ENCODE measurements at places on chromosomes 11 and 22.

DNA sequence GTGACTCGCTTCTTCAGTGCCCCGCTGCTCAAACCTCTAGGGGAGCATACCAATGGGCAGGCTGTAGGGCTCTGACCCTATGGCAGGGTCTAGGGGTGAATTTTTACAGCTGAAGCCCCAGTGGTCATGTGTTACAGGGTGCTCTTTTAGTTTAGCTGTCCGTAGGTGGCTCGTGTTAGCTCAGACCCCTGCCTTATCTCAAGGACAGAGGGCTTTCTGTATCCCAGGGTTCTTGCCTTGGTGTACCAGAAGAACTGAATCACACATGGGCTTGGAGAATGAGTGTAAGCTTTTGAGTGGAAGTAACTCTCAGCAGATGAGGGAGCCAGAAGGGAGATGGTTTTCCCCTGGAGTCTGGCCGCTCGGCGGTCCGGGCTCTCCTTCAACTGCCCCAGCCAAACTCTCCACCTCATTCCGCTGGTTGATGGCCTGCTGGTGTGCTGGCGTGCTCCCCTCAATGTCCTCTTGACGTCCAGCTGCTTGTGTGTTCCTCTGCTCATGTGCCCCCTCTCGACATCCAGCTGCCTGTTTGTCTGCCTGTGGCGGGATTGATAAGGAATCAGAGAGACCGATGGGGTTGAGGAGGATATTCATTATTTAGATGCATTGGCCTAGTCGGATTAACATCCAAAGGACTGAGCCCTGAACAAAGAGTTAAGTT is 37.5 kb downstream of the BIRC2 start:
- DNase-seq = no peak

- no peak for DNase-seq
These were observed 36.7 kb downstream of the DRG1 start for GRCh38 chr22:31436132-31436531.

DNA sequence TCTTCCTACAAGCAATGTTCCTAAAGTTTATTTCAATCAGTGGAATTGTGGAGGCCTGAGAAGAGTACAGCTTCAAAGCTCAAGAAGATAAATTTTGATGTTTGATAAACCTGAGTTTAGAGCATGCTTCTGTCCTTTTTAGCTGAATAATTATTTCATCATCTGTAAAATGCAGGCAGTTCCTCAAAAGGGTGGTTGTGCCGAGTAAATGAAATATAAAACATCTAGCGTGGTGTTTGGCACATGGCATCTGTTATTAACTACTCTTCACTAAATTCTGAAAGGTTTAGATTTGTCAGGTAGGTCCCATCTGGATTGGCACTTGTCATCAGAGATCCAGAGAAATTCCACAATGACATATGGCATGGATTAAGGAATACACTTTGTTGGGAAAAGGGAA is 155.1 kb downstream of the DDX10 start:
- no peak for DNase-seq

DNA sequence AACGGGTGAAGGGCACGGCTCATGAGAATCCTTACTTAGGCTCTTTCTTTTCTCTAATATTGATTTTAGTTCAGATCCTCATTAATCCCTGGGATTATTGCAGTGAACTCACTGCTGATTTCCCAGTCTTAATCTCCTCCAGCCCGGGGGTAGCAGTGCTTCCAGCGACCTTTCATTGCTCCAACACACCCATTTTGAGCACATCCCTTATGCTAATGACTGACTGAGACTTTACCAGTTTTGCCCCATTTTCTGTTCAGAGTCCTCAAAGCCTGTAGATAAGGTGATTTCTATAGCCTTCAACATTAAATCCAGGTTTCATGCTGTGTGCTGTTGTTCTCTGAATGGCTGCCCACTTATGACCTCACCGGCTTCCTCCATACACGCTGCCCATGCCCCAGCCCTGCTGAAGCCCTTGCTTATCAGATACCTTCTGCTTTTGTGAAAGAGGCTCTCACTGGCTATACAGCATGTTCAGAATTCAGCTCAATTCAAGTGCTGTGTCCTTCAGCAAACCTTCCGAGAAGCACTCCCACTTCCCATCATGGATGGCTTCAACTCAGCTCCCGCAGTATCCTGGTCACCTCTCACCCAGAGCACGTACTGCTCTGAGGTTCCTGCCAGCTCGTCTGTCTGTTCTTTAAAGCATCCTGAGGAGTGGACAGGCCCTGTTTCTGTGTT is 49.0 kb downstream of the PPFIA1 start:
- DNase-seq = no peak

DNA sequence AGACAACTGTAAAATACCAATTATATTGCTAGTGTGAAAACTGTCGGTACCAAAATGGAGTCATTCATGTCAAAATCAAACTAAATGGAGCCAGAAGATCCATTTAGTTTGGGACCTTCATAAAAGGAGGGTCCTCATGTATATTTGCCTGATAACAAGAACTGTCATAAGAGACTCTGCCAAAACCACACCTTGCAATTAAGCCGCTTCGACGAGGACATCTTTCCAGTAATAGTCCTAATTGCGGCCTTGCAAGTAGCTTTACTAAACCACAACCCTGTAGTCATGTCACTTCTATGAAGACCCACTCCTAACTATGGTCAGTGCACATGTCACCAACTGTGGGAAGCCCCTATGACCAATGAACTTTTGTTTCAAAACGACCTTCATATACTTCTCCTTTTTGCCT is 9.4 kb downstream of the UBQLN3 start:
- DNase-seq = no peak

DNA sequence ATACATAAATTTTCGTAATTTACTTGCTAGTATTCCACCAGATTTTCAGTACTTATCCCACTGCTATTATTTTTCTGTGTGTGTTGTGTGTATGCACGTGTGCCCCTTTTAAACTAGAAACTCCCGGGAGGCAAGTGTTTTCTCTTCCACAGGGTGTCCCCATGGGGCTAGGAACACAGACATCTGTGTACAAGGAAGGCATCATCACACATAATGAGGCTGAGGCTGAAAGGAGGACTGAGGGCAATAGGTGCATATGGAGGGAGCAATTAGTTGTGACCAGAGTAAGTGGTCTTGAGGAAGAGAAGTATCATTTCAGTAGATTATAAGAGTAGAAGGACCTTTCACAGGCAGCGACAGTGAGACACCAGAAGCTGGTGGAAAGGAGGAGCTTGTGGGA is 2.1 kb upstream of the DPAGT1 start:
- no peak for DNase-seq

DNA sequence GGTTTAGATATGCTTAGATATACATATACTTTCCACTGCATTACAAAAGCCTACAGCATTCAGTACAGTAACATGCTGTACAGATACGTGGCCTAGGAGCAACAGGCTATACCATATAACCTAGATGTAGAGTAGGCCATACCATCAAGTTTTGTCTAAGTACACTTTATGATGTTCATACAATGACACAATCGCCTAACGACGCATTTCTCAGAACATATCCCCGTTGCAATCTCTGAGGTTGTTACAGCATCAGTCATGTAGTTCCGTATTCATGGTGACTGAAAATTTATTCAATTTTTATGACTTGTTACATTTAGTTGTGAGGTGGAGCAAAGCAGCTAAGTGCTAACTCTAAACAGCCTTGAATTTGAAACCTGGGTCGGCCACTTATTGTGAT is 6.7 kb downstream of the ZBTB44 start:
- no peak for DNase-seq

DNA sequence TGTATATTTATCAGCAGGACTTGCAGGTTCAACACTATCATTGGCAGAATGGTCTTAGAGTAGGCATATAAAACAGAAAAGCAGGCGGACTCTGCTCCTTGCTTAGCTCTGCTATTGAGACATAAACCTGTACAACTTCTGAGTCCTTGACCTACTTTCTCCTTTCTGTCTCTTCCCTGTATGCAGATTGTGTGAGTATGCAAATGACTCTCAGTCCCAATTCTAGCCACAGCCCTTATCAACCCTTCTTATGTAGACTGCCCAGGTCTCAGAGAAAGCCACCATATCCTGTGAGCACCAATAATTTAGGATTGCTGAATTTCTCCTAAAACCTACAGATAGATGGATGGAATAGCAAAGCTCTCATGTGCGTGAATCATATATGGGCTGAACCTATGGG is 367.6 kb upstream of the DDI1 start:
- no peak for DNase-seq

DNA sequence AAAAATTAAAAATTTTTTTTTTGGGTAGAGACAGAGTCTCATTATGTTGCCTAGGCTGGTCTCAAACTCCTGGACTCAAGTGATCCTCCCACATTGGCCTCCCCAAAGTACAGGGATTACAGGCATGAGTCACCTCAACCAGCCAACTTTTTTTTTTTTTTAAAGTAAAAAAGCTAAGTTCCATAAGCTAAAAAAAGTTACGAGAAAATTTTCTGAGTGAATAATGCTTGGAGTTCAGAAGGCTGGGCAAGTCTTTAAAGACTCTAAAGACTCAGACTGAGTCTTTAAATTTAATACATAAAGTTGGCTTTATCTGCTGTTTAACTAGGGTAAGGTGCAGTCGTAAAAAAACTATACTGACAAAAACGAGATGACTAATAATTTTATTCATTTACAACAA is 5.6 kb downstream of the DDX6 start:
- peak; percentile 37 for DNase-seq

- no peak for DNase-seq
These were observed 4.0 kb downstream of the POU2AF3 start for GRCh38 chr11:111302298-111302697.

GRCh38 chr22:39806109-39806508 is 87.5 kb downstream of the ENTHD1 start:
- no peak for DNase-seq

- DNase-seq = no peak
These were observed 5.1 kb downstream of the EFEMP2 start for GRCh38 chr11:65867284-65868071.

DNA sequence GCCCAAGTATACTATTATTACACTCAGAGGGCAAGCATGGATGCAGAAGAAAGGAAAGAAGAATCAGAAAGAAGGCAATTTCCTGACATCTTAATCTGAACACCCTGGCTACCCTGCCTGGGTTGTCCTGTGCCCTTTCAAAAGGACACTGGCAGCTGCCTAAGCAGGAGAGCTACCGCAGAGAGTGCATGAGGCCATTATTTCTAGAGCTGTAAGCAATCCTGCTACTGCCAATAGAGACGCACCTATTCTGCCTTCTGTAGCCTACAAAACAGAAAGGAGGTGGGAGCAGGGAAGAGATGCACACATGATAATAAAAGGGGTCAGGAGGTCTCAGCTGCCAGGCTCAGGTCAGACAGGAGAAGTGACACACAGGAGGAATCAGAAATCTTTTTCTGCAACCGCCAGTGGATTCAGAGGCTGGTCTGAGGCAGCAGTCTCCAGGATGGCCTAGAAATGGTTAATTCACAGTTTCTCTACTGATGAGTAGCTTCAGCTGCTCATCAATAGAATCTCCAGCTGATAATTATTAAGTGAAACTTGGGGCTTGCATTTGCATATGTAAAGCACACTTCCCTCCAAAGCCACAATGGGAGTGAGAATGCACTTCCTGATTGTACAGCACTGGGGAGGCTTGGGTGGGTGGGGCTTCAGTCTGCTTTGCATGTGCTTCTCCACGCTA is 253.9 kb downstream of the LARGE1 start:
- DNase-seq = no peak

DNA sequence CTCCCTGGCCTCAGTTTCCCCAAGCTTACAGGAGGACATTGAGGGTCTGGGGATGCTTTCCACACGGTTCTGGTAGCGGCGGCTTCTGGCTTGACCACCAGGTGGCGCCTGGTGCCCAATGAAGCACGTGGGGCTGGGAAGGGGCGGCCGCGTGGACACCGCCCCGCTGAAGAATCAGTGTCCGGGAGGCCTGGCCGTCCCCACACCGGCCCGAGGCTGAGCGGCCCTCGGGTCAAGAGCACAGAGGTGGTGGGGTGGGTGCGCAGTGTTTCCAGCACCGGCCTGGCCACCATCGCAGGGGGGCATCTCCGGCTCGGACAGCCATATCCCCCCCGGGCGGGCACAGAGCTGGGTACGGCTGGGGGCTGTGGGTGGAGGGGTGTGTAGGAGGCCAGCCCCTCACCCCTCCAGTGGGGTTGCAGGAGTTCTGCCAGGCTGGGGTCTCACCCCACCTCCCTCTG is 27.8 kb upstream of the PPARA start:
- peak; percentile 71 for DNase-seq

GRCh38 chr11:19345848-19346681 is 105.3 kb upstream of the E2F8 start:
- DNase-seq = no peak

DNA sequence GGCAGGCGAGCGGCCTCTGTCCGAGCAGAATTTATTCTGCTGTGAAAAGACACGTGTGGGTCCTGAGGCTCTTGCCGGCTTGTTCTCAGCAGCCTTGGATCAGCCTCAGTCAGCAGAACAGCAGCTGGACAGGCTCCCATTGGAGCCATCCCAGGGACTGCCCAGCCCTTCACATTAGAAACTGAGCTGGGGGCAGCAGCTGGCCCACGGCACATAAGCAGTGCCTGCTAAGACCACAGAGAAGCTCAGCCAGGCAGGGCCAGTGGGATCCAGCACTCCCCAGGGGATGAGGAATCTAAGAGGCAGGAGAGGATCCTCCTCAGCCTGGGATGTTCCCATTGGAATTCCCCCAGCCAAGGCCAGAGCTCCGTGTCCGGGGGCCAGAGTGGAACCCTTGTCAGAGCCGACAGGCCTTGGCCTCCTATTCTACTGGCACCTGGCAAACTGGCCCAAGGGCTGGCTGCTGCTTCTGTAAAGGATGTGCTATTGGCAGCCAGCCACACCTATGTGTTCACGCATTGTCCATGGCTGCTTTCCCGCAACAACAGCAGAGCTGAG is 18.2 kb downstream of the RTN4R start:
- DNase-seq = no peak

GRCh38 chr22:29224121-29224858 is 18.6 kb downstream of the EMID1 start:
- DNase-seq = no peak

DNA sequence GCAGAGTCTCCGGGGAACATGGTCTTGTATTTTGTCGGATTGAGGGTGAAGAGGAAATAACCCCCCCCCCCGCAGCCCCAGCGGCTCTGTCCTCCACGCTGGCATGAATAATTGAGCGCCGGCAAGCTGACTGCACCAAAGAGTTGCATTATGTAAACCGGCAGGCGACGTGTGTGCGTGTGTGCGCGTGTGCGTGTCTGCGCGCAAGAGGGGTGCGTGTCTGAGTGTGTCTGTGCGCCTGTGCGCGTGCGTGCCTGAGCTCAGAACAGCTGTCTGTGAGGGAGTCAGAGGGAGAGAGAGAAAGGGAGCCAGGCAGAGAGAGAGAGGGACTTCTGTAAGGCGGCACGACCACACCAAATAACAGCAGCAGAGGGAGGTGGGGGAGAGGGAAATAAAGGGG is 94.4 kb downstream of the SCN3B start:
- DNase-seq = peak; percentile 18

GRCh38 chr11:60701469-60701818 is 2.0 kb downstream of the MS4A8 start:
- no peak for DNase-seq

GRCh38 chr11:69295995-69296889 is 2.3 kb downstream of the MYEOV start:
- no peak for DNase-seq

GRCh38 chr11:47438721-47439120 is 10.2 kb downstream of the RAPSN start:
- no peak for DNase-seq

- no peak for DNase-seq
These were observed 105.6 kb upstream of the NAV2 start for GRCh38 chr11:19606856-19607655.

- no peak for DNase-seq
These were observed 1.3 kb downstream of the PACSIN2 start for GRCh38 chr22:43013355-43014315.

GRCh38 chr11:128045094-128045725 is 542.1 kb downstream of the ETS1 start:
- DNase-seq = no peak

GRCh38 chr22:39148727-39149535 is 3.5 kb downstream of the CBX7 start:
- peak; percentile 67 for DNase-seq
